ENCODE measurements at places on chromosomes 6 and 20.
A peak's percentile ranks its signal among the peaks of the same experiment; 100 is the strongest.

DNA sequence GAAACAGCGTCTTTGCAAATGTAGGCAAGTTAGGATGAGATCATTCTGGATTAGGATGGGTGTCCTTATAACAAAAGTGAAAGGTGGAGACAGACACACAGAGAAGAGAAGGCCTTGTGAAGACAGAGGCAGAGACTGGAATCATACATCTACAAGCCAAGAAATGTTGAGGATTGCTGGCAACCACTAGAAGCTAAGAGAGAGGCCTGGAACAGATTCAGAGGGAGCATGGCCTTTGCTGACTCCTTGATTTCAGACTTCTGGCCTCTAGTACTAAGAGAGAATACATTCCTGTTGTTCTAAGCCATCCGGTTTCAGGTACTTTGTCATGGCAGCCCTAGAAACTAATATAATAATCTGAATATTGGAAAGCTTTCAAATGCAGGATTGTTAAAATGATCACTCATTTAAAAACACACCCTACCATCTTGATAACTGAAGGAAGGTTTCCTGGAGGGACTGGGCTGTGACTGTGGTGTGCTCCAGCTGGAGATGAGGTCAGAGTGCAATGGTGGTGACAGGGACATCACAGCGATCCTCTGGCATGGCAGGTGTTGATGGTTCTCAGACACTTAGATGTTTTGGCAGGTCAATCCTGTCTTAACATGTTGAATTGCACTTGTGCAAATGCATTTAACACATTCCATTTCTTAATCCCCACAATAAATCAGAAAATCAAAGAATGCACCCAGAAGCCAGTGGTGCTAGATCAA, 25.1 kb downstream of the CD83 start:
- no peak for DNase-seq

DNA sequence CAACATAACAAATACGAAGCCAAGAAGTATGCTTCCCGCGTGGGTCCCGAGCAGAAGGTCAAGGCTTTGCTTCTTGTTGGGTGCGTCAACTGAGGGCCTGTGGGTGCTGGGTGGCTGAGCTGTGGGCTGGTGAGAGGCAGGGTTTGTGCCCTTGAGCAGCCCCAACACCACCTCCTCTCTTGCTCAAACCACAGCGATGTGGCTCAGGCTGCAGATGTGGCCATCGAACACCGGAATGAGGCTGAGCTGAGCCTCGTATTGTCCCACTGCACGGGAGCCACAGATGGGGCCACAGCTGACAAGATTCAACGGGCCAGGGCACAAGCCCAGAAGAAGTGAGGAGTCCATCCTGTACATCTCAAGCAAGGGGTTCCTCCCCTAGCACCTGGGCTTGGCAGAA, 7.0 kb upstream of the PTPRA start:
- DNase-seq, result no peak

DNA sequence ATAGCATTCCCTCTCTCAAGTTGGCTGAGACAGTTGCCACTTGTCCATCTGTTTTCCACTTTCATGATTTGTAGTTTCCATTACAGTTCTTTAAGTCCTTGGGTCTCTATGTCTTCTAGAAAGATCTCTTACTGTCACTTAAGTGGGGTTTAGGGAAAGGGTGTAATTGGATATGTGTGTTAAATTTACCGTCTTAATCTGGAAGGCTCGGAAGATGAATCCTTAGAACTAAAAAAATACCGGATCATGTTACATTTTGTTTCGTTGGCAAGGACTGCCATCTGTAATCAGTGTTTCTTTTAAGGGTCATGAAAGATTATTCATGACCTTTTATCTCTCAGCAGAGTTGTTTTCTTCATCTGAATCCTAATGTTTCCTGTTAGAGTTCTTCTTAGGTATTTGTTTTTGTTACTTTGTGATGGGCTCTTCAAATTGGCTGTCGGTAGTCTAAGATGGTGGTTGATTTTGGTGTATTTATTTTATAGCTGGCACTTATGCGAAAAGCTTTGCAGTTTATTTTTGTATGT, 21.8 kb upstream of the BTBD3 start:
- DNase-seq, result no peak

- DNase-seq, result no peak
Observed at GRCh38 chr6:139940741-139941729, 566.6 kb upstream of the CITED2 start.

DNA sequence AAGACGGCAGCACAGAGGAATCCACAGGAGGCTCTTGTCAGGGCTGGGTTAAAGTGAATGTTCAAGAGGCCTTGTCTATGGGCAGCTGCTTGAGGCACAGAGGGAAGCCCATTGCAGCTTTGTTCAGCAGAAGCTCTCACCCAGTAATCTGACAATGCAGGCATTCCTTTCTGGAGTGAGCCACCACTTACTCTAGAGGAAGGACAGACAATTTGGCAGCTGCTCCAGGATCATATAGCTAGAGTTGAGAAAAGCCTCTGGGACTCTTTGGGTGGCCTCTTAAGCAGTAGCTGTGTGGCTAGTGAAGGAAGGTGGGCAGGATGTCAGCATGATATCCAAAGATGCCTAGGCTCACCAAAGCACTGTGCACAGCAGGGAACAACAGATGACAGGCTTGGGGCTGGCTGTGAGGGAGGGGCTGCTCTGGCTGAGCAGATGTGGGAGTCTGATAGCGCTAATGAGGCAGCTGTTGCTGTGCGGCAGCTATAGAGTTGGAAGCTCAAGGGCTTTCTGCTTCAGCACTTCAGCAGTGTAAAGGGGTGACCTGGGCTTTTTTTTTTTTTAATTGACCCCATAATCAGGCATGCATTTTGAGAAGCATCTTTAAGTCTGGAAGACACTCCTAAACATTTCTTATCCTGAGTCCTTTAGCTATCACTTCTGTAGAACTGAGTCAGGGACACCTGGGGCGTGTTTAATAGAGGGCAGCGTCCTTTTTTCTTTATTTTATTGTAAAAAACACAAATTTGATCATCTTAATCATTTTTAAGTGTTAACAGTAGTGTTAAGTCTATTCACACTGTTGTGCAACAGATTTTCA, 27.2 kb downstream of the CMTR1 start:
- DNase-seq, result peak; percentile 79

- no peak for DNase-seq
Observed at GRCh38 chr6:98107801-98108200, 726.6 kb upstream of the POU3F2 start.

- no peak for DNase-seq
Observed at GRCh38 chr6:151065027-151065815, 174.5 kb upstream of the AKAP12 start.

- no peak for DNase-seq
Observed at GRCh38 chr6:111589366-111589765, 16.3 kb downstream of the TRAF3IP2 start.

- no peak for DNase-seq
Observed at GRCh38 chr20:38181207-38181801, 16.2 kb upstream of the TGM2 start.

GRCh38 chr6:39440039-39440426, 117.5 kb upstream of the KCNK16 start:
- no peak for DNase-seq

Measured in D341Med (cell line).